A549 treated with ZK216348 at 1 μM for 4 hours (cell line): ENCODE measurements at places on chromosomes 1 and 21. TPM values are rescaled to one million over a fixed set of nuclear protein-coding genes. Genes with fewer than 3 reads are reported as not detected.

Gene FAM72D
- total RNA-seq, result 3.7 to 7.3 TPM (median 6.9 TPM) in 5 replicates

Gene CHODL
- total RNA-seq, result not detected in 5 replicates

Gene TRMT1L
- total RNA-seq, result 9.1 to 16.3 TPM (median 13.8 TPM) in 5 replicates

Gene LHX4
- total RNA-seq, result 0.27 to 0.39 TPM (median 0.34 TPM) in 5 replicates

Gene PTPRF
- 72.4 to 117 TPM (median 101 TPM) in 5 replicates for total RNA-seq

Gene C1orf185
- not detected in 5 replicates for total RNA-seq

Gene LRRN2
- 10.1 to 19.7 TPM (median 14.3 TPM) in 5 replicates for total RNA-seq

Gene AMPD1
- 0.32 TPM in 1 of 5 replicates, not detected in the others for total RNA-seq

Gene DMRTA2
- 0.09 to 0.22 TPM (median 0.18 TPM) in 5 replicates for total RNA-seq

Gene HES2
- total RNA-seq, result 2.2 to 5.3 TPM (median 4.2 TPM) in 5 replicates

Gene SH3BGR
- 0.94 to 1.1 TPM (median 0.98 TPM) in 3 of 5 replicates, not detected in the others for total RNA-seq

Gene CACNA1S
- not detected in 5 replicates for total RNA-seq

Gene MYOG
- total RNA-seq, result not detected in 5 replicates

Gene IFNLR1
- total RNA-seq, result 0.71 to 1.5 TPM (median 1.2 TPM) in 5 replicates

Gene ASTN1
- total RNA-seq, result not detected in 5 replicates

Gene RPTN
- 0.07 TPM in 1 of 5 replicates, not detected in the others for total RNA-seq
